ENCODE measurements at places on chromosomes 16 and 17.

DNA sequence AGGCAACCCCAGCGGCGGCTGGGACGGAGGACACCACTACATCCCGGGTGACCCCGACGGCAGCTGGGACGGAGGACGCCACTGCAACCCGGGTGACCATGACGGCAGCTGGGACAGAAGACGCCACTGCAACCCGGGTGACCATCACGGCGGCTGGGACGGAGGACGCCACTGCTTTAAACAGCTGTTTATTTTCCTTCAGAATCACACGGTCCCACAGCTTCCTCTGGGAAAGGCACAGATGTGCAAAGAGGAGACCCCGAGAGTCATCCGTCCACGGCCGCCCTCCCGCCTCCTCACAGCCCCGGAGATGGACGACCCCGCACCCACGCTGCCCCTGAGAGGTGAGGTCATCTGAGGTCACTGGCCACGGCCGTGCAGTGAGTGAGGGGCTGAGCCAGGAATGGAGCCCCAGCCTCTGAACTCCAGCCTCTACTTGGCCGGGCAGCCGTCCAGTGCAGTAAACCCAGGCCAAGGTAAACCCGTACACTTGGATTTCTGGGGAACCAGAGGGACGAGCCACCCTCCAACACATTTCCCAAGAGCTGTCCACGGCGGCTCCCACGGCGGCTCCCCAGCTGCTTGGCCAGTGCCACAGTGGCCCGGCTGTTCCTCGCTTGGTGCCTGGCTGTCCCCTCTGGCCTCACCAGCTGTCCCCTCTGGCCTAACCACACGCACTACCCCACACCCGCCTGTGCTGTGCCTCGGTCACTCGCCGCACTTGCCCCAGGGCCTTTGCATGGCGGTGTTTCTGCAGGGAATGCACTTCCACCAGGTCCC, 43.2 kb upstream of the PABPN1L start:
- DNase-seq, result no peak

DNA sequence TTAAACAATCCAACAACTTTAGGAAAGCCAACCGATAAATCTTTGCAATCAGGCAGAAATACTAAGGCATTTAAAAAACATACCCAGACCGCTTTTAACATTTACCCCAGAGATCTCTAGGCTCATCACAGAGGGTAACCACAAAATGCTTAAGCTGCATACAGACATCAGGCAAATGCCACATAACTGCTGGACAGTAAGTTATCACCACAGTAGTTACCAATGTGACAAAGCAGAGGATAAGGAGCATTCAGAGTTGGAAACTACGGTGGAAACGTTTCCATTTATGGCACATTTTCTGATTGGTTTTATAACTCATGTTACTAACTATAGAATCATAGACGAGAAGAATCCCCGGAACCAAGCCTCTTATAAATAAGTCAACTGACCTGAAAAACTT, 77.5 kb downstream of the KANSL1 start:
- no peak for DNase-seq

DNA sequence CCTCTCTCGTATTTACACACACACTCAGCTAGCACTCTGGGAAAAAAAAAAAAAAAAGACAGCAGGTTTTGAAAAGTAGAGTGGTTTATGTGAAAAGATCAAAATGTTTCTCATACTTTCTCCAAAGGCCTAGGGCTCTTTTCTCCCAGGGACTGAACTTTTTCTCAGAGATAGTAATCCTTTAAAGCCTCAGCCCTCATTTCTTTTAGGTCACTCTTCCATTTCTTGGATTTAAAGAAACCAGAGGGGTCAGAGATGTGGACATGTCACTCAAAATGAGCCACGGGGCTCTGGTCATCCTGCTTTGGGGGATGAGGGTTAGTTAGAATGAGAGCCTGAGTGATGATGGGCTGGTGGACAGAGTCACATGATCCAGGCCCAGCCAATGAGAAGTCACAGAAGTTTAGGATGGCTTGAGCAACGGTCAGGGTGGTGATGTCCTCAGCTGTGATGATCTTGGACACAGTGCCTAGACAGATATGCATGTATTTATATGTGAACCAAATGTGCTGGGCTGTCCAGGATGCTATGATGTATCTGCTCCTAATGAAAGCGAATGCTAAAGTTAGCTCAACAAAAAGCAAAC, 33.7 kb upstream of the AXIN2 start:
- DNase-seq, result no peak

DNA sequence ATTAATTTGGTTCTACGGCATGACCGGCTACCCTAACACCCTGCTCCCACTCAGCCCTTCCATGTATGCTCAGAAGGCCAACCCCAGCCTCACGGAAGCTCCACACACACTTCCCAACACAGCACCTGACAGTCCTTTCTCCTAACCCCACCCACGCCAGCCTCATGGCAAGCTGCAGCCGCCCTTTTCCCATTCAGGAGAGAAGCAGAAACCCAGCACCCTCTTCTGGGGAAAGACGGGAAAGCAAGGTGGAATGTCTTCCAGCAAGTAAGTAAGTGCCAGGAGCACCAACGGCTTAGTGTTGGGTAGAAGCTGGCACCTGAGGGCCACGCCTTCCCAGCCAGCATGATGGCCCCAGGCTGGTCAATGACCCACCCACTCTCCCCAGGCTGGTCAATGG, 32.1 kb downstream of the ABR start:
- no peak for DNase-seq

DNA sequence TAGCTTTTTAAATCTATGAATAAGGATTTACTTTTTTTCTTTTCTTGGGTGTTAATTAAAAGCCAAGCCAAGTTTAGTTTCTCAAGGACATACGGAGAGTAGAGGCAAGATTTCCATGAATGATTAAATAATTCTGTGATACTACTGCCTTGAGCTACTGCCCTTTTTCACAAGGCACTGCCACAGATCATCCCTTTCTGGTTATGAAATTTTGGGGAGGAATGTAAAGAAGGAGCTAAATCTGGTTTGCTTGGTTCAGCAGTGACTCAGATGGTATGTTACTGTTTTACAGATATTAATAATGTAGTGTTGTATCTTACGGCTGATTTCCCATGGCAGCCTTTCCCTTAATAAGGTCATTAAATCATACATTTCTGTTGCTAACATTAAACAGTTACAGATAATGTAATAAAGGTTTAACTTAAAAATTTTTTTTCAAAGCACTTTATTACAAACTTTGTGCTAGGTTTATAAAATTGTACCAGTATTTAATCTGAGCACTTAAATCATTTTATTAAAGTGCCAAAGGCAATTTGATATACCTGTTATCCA, 2.6 kb downstream of the WSB1 start:
- no peak for DNase-seq

DNA sequence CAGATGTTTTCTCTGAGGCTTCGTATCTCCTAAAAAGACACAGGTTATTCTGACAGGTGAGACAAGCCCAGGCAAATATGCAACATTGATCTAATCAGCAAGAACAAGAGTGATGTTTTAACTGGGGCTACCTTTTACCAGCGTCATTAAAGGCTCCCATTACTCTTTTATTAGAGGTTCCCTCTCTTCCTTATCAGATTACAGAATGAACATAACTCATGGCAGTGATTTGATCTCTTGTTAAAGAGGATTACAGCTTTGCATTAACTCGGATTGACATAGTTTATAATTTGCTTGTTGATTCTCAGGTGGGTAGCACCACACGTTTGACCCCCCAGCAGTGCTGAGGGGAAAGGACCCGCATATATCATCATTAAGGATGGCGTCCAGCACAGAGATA, 90.5 kb downstream of the AATF start:
- DNase-seq, result no peak

Data from B cell (primary cell).